ENCODE measurements at places on chromosomes 3 and 15. TPM values are rescaled to one million over a fixed set of nuclear protein-coding genes. Genes with fewer than 3 reads are reported as not detected.

DNA sequence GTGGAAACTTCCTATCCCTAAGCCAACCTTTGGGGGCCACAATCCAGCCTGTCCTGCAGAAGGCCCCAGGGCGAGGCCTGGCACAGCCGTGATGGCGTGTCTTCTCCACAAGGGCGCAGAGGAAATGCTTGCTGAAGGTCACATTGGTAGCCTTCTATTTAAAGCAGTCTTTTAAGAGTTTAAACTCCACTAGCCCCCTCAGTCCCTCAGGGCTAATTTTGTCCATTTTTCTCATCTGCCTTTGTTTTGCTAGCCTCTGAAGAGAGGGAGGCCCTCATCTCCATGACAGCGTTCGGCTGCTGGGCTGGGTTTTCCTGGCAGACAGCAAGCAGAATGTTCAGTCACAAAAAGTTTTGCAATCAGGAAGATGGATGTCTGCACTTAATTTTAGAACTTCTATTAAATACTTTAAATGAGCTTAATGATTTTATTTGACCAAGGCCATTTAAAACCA, 40.8 kb downstream of the RARB start:
- DNase-seq: no peak

DNA sequence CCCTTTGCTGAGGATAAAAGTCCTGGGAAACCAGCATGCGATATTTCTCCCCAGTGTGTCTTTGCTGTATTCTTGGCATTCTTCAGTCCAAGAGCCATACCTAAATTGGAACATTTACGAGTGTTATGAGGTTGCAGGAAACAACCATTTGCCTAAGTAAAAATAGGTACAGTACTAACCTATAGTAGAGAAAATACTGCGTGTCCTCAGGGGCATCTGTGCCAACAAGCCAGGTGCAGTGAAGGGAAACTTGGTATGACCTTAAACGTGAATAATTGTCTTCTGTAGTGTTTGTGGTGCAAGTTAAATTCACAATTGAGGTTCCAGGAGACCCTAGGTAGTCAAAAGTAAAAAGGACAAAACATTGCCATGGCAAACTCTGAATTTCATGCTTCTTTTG, 12.2 kb downstream of the IL5RA start:
- DNase-seq: no peak

DNA sequence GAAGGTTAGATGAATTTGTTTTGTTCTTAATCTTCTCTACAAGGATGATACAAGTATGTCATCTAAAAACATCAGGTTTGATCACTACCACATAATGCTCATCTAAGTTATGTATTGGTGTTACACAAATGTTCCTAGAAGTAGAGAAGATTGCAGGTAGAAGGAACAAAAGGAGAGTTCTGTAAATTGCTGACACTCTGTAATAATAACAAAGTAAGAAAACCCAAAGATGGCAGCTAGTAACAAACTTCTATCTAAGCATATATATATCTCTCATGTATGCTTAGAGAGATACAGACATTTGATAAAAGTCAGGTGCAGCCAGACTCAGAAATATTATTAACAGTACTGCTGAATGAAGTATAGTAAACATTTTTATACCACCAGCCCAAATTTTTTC, 20.2 kb upstream of the CFAP44 start:
- DNase-seq: no peak

The TSPAN3 gene
- total RNA-seq: 30.4 TPM

The BFSP2 gene
- total RNA-seq: not detected

- no peak for DNase-seq
Measured at GRCh38 chr3:8094415-8094814, 407.2 kb upstream of the LMCD1 start.

The GOLGA8Q gene
- total RNA-seq: 1.1 TPM

DNA sequence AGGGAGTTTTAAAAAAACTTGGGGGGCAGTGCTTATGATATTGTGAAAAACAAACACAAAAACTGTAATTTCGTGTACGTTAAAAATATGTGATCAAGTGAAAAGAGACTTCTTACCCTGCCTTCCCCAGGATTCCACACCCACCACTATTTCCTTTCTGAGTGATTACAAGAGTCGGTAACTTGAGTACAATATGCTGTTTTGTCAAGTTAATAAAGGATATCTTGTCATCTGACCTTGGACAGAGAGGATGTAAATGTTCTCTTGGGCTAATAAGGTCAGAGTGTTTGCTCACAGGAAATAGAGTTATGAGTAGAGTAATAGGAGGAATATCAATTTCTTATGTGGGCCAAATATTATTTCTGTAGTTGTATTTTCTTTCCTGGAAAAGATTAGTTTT, 68.1 kb downstream of the NOX5 start:
- DNase-seq: no peak
